B cell (primary cell): ENCODE measurements at places on chromosomes 12 and 14.
A peak's percentile ranks its signal among the peaks of the same experiment; 100 is the strongest.

DNA sequence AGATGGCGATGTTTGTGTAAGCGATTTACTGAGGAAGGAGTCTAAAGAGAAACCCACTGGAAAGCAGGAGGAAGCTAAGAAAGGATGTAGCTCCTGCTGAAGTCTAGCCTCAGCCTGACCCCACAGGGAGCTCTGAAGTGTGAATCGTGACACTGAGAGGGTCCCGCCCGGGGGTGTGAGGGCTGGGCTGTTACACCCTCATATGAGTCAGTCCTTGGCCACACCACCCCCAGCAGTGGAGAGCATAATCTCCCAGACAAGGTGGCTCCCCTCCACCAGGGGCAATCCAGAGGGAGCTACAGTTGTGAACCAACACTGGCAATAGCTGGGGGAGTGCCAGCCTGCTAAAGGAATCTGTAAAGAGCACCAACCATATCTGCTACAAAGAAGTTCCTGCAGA, 31.5 kb downstream of the SVOP start:
- no peaks in the 10 kb centered on the region for H3K27me3 ChIP-seq
- H3K36me3 ChIP-seq = no peaks in the 10 kb centered on the region
- H3K4me1 ChIP-seq = no peaks in the 10 kb centered on the region
- H3K4me3 ChIP-seq = no peak overlapping the region

DNA sequence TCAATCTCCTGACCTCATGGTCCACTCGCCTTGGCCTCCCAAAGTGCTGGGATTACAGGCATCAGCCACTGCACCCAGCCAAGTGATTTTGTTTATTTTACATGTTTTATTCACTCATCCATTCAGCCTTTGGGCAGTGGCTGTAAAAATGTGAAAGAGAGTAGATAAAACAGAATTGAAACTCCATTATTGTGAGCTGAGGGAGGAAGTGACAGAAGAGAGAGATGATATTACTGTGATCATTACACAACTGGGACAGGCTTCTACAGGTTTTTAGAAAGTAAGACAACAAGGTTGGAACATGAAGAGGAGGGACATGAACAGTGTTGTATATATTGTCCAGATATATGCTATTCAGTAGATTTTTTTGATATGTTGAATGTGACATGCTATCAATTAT, 25.0 kb downstream of the CREBL2 start:
- no peaks in the 10 kb centered on the region for H3K27me3 ChIP-seq
- H3K4me1 ChIP-seq = peaks cover 5% of the 10 kb centered on the region
- peak overlapping the region; percentile 8 for H3K27ac ChIP-seq

GRCh38 chr12:106747973-106748436, 26.5 kb upstream of the RIC8B start:
- no peak overlapping the region for H3K4me3 ChIP-seq
- peaks cover 16% of the 10 kb centered on the region for H3K4me1 ChIP-seq

DNA sequence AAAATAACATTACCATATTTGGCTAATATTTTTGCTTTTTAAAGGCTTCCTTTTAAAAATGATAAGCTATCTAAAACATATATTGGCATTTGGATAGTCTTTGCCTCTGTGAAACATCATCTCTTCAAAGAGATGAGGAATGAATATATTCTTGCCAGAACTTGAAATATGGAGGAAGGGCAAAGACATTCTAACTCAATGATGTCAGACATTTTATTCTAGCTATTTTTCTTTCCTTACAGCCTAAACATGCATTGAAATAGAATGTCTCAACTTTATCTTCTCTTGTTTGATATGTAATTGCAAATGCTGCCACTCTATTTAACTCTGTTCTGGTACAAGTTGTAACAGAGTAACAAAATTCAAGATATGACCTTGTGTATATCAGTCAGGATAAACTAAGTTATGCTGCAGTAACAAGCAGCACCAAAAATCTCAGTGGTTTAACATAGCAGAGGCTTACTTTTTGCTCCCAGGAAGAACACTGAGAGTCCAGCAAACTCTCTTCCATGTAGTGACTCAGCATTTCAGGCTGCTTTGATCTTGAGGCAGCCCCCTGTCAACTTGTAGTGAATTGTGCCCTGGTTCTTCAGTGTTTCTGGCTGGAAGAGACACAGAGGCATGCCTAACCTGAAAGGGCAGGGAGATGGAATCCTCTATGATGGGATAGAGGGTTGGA, 11.0 kb downstream of the IRAK3 start:
- H3K4me1 ChIP-seq = peaks cover 22% of the 10 kb centered on the region
- no peaks in the 10 kb centered on the region for H3K27me3 ChIP-seq
- no peaks in the 10 kb centered on the region for H3K36me3 ChIP-seq

DNA sequence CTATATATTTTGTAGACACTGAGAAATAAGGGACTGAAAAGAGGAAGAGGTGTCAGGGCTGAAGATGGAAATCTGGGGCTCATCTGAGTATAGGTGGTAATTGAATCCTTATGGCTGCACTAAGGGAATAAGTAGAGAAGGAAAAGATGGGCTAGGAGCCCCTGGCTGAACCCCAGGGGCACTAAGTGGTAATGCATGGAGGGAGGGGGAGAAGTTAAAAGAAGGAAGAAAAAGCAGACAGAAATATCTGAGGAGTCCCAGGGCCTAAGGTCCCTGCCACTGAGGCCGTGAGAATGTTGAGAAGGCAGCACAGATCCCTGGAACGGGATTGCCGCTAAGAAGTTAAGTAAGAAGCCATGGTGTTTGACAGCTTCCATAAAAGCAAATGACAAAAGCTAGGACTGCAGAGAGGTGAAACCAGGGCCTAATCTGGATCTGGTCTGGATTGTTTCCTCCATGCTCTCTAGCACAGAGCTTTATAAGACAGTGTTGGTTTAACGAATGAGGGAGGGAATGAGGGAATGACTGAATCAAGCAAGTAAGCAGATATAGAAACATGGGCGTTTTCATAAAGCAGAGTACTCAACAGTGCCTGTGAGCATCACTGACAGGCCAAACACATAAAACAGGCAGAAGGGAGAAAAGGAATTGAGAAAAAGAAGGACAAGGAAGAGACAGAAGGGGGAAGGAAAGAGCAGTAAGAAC, 92.9 kb downstream of the HMGA2 start:
- no peak for DNase-seq
- no peaks in the 10 kb centered on the region for H3K27me3 ChIP-seq
- no peak overlapping the region for H3K4me3 ChIP-seq

DNA sequence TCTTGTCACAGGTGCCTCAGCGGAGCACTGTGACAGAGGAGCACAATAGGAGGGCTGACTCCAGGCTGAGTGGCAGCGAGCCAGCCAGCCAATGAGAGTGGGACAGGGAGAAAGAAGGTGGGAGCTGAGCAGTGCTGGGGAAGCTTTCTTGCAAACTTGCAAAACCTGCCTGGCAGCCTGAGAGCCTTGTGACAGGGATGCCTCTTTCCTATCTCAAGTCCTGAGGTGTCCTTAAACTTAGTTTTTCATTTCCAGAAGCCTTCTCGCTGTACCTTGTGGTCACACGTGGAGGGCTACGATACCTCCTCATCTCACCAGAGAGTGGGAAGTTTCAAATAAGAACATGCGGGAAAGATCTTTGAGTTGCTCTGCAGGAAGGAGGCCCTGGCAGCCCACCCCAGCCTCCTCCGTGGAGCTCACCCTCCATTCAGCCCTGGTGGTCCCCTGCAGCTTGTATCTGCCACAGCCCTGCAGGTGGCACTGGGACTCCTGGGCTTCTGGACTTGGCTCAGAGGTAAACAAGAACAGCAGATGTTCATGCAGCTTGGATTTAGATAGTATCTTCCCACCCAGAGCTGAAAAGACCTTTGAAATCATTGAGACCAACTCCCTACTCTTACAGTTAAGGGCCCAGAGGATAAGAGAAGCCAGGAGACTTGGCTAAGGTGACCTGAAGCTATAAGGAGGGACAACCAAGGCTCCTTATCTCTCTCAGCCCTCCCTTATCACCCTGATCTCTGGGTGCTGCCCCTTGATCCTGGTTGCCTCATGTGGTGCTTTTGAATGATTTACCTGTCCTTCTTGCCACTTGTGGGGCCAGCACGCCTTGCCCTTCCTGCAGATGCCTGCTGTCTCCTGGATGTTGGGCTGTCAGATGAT, 153.5 kb upstream of the MAX start:
- H3K27me3 ChIP-seq = no peaks in the 10 kb centered on the region
- peak; percentile 34 for DNase-seq
- H3K4me1 ChIP-seq = peaks cover 16% of the 10 kb centered on the region
- H3K36me3 ChIP-seq = no peaks in the 10 kb centered on the region

- H3K36me3 ChIP-seq = no peaks in the 10 kb centered on the region
- no peak for DNase-seq
- peaks cover 2% of the 10 kb centered on the region for H3K27me3 ChIP-seq
- H3K27ac ChIP-seq = no peak overlapping the region
- H3K4me1 ChIP-seq = no peaks in the 10 kb centered on the region
- H3K4me3 ChIP-seq = no peak overlapping the region
These were observed 19.7 kb downstream of the SOAT2 start for GRCh38 chr12:53122961-53123468.

DNA sequence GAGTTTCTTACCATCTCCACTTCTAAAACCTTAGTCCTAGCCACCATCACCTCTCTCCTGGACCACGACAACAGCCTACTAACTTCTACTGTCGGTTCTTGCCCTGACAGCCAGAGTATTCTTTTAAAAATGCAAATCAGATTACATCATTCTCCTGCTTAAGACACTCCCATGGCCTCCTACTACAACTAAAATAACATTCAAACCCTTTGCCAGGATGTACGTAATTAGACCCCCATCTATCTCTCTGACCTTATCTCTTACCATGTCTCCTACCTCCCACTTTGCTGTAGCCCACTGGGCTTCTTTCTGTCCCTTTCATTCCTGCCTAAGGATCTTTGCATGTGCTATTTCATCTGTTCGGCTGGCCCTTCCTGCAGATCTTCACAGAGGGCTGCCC, 27.6 kb downstream of the TRIM9 start:
- H3K4me3 ChIP-seq = no peak overlapping the region
- no peaks in the 10 kb centered on the region for H3K36me3 ChIP-seq
- no peak for DNase-seq
- peaks cover 3% of the 10 kb centered on the region for H3K27me3 ChIP-seq
- no peak overlapping the region for H3K27ac ChIP-seq

GRCh38 chr12:51371295-51371953, 19.8 kb downstream of the GALNT6 start:
- no peaks in the 10 kb centered on the region for H3K27me3 ChIP-seq
- no peak overlapping the region for H3K4me3 ChIP-seq
- DNase-seq = no peak
- H3K36me3 ChIP-seq = peaks cover 12% of the 10 kb centered on the region
- H3K4me1 ChIP-seq = peaks cover 44% of the 10 kb centered on the region

DNA sequence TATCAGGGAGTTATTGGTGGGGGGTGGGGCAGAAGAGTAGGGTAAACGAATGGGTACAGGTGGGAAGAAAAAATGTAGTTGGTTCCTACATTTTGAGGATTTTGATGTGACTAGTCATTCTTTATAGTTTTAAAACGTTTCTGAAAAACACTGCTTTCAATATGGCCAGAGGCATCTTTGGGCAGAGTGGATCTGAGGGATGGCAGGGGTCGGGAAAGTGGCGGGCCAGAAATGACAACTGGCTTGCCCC, 527 bp upstream of the ATP23 start:
- H3K27me3 ChIP-seq = no peaks in the 10 kb centered on the region
- peak overlapping the region; percentile 71 for H3K4me3 ChIP-seq
- no peaks in the 10 kb centered on the region for H3K36me3 ChIP-seq
- DNase-seq = no peak

DNA sequence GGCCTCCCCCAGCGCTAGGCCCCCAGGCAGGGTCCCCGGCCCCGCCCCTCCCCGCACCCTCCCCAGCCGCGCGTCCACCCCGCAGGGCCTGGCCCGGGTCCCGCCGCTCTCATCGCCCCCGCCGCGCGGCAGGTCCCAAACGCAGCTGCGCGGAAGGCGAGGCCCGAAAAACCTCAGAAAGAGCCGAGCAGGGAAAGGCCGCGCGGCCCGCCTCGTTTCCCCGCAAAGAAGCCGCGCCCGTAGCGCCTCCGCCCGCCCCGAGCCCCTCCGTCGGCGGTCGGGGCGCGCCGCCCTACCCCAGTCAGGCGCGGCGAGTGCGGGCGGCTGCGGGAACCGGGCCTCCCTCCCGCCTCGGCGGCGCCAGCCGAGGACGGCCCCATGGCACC, 324 bp downstream of the POLE start:
- H3K27ac ChIP-seq = no peak overlapping the region
- H3K27me3 ChIP-seq = no peaks in the 10 kb centered on the region
- no peaks in the 10 kb centered on the region for H3K36me3 ChIP-seq
- H3K4me3 ChIP-seq = peak overlapping the region; percentile 58
- H3K4me1 ChIP-seq = peaks cover 12% of the 10 kb centered on the region

DNA sequence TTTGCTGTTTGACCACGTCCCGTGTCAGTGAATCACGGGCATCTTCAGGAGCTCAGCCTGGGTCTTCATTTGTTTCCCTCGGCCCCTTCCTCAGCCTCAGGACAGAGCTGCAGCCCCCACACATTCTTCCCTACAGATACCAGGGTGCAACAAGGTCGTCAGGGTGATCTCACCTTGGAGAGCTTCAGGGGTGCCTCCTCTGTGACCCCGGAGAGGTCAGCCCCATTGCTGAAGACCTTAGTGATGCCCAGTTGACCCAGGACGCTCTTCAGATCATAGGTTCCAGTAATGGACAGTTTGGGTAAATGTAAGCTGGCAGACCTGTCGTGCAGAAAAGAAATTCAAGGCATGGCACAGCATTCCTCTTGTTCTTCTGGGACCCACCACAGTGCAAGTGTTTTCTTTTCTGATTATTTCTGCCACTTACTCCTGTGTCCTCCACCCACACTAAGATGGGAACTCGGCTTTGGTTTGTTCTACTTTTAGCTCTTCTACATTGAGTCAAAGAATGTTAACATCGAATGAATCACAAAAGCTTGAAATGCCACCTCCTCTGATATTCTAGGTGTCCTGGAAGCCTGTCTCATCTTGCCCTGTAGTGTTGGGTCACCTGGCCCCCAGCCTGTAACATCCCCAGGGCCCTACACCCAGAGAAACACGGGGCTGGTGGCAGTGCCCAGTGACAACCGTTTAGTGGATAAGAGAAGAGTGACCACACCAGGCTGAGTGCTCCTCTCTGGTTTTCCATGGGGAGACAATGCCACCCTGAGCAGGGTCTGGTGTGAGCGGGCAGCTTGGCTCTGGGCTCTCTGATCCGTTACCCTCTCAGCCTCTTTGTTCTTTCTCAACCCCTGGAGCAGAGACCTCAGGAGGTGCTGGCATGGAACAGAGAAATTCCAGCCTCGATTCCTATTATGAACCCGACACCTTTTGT, 8.8 kb downstream of the SERPINA1 start:
- no peak overlapping the region for H3K4me3 ChIP-seq
- H3K27ac ChIP-seq = no peak overlapping the region
- no peaks in the 10 kb centered on the region for H3K4me1 ChIP-seq

- H3K27me3 ChIP-seq = no peaks in the 10 kb centered on the region
- H3K27ac ChIP-seq = no peak overlapping the region
- H3K4me1 ChIP-seq = peaks cover 11% of the 10 kb centered on the region
- no peaks in the 10 kb centered on the region for H3K36me3 ChIP-seq
- no peak for DNase-seq
These were observed 6.6 kb upstream of the TNFAIP2 start for GRCh38 chr14:103116636-103117035.

- no peaks in the 10 kb centered on the region for H3K27me3 ChIP-seq
- DNase-seq = no peak
- no peak overlapping the region for H3K27ac ChIP-seq
- H3K4me1 ChIP-seq = peaks cover 26% of the 10 kb centered on the region
- H3K36me3 ChIP-seq = peaks cover 3% of the 10 kb centered on the region
- no peak overlapping the region for H3K4me3 ChIP-seq
These were observed 60.1 kb downstream of the TAOK3 start for GRCh38 chr12:118312578-118312977.
